ENCODE measurements at places on chromosomes 11 and 22. TPM values are rescaled to one million over a fixed set of nuclear protein-coding genes. Genes with fewer than 3 reads are reported as not detected.

Gene ANGPTL5
- not detected for total RNA-seq

Gene MMP7
- 57.1 TPM for total RNA-seq

Gene TMPRSS4
- total RNA-seq: not detected

Gene STIM1
- 24.1 TPM for total RNA-seq

Gene TTC12
- total RNA-seq: 6.4 TPM

Gene LYVE1
- 254 TPM for total RNA-seq

Gene RTN4RL2
- 0.23 TPM for total RNA-seq

Gene RPUSD4
- 18.0 TPM for total RNA-seq

Gene AQP11
- 0.18 TPM for total RNA-seq

Gene VPREB1
- total RNA-seq: not detected

Gene MRGPRX1
- not detected for total RNA-seq

Gene MS4A6A
- 2.9 TPM for total RNA-seq

Gene ISX
- total RNA-seq: not detected

Gene MS4A6E
- not detected for total RNA-seq

Gene TPBGL
- 1.3 TPM for total RNA-seq

Gene PITPNM1
- total RNA-seq: 18.7 TPM

Gene SLC6A5
- total RNA-seq: not detected

Gene APLP2
- 1,569 TPM for total RNA-seq

Gene OVOL1
- not detected for total RNA-seq

Gene MMP13
- not detected for total RNA-seq

Gene TP53AIP1
- total RNA-seq: not detected

Gene FGF4
- not detected for total RNA-seq

Gene C11orf42
- total RNA-seq: not detected

Gene MMP3
- total RNA-seq: not detected

Gene ASPHD2
- 5.4 TPM for total RNA-seq

Gene GRK2
- total RNA-seq: 72.7 TPM

Gene RASD2
- 0.29 TPM for total RNA-seq

Gene LIPT2
- total RNA-seq: 2.8 TPM

Data from glomerular endothelial cell (primary cell).